ENCODE measurements at places on chromosomes 12 and 14.

DNA sequence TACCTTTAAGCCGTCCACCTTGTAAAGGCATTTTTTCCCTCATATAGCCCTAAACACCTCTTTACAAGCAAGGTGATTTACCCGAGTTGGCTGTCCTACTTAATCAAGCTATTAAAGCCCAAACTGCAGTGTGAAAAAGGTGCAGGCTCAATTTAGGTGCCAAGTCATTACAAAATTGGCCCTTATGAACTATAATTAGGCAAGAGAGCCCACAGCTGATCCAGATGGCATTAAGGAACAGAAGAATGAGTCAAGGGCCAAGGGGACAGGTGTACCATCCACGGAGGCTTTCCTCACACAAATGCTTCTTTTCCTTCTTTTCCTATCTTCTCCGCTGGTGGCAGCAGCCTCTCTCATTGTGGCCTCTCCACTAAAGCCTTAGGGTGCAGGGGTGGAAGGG lies 90.5 kb downstream of the TTC8 start:
- DNase-seq = no peak

- DNase-seq = no peak
Measured at GRCh38 chr12:112325622-112326207, 56.5 kb downstream of the HECTD4 start.

GRCh38 chr12:92142251-92142926 lies 3.3 kb downstream of the BTG1 start:
- DNase-seq = no peak

DNA sequence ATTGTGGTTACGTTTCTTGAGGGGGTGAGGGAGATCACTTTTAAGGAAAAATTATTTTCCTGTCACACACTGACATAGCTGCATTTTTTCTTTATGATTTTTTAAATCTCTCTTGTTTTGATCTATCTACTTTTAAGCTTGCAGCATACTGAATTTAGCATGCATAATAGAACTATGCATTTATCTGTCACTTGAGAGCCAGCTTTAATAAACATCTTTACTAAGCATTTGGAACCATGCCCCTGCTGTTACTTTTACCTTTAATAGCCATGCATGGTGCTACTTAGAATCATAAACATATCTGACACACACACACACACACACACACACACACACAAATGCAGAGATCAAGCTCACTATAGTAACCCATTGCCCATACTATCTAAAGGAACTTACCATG lies 486.2 kb downstream of the NELL2 start:
- no peak for DNase-seq

DNA sequence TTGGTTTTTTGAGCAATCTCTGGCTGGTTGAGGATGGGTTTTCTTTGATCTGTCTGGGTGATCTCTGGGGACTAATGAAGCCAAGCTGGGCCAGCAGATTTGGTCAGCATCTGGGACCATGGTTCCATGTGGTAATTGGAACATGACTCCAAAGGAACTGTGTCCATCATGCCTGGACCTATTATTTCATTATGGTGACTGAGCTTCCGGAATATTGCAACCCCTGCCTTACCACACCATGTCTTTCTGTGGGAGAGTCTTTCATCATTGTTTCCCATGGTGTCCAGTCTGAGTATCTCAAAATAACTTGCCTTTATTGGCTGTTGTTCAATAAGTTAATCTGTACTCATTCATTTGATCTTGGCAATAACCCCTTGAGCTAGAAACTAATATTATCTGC lies 624.9 kb upstream of the TBX3 start:
- no peak for DNase-seq

- DNase-seq = no peak
Measured at GRCh38 chr12:122847921-122848421, 12.7 kb downstream of the HIP1R start.

- no peak for DNase-seq
Measured at GRCh38 chr14:32426586-32427388, 97.7 kb downstream of the AKAP6 start.

GRCh38 chr14:28157887-28158791 lies 608.4 kb upstream of the FOXG1 start:
- DNase-seq = no peak

GRCh38 chr14:65962952-65963351 lies 523.2 kb upstream of the CCDC196 start:
- DNase-seq = no peak

- DNase-seq = no peak
Measured at GRCh38 chr12:111655356-111655755, 30.4 kb downstream of the BRAP start.

GRCh38 chr12:25852792-25853191 lies 105.7 kb upstream of the RASSF8 start:
- DNase-seq = no peak

DNA sequence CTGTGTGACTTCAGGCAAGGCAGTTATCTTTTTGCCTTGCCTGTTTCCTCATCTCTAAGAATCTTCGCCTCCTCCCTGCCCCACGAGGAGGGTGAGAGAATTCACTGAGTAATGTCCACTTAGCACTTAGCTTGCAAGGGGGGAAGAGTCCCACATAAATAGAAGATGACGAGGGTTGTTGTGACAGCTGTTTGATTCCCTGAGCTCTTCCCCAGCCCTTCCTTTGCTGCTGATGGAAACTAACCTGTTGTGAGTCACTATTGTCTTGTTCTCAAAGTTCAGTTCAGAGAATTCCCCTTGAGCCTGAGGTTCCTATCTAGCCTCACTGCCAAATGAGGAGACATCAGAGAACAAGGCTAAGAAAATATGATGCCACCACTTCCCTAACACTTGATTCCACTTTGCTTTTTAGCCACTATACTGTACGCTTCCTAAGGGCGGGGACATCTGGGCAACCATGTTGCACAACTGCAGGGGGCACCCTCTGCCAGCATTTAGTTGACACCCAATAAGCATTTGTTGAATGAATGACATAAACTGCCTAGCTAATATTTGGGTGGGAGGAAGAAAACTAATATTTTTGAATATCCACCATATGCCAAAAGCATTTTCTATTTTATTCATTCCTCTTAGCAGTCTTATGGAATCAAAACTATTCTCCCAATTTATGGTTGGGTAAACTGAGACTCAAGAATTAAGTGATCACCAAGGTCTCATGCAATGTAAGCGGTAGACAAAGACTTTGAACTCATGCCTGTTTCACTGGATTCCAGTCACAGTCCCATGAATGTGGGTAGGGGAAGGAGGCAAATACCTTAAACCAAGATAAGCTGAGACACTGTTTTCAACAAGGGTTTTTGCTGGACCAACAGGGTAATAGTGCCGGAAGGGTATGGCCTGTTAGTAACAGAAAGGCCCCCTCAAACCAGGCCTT lies 77.6 kb downstream of the ZFP36L1 start:
- no peak for DNase-seq

GRCh38 chr14:64968167-64968566 lies 4.0 kb downstream of the RAB15 start:
- DNase-seq = no peak

GRCh38 chr14:89986462-89987160 lies 30.9 kb downstream of the TDP1 start:
- DNase-seq = no peak

GRCh38 chr14:100850841-100851585 lies 25.1 kb downstream of the MEG3 start:
- no peak for DNase-seq

DNA sequence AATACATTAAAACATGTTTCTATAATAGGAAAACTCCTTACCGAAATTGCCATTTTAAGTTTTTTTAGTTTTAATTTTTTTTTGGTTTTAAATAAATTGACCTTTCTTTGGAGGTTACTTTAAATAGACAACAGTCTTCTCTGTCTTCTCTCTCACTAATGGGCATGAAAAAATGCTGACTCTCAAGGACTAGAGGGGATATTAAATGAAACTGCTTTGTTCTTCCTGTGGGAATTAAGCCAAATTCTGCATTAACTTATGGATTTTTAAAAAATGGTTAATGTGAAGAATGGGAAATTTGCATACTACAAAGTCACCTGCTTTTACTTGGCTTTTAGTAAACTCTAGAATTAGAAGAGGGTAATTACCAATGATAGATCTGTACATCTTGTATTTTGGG lies 378.9 kb downstream of the TMTC2 start:
- no peak for DNase-seq

- no peak for DNase-seq
Measured at GRCh38 chr14:23285530-23286019, 357 bp downstream of the HOMEZ start.

DNA sequence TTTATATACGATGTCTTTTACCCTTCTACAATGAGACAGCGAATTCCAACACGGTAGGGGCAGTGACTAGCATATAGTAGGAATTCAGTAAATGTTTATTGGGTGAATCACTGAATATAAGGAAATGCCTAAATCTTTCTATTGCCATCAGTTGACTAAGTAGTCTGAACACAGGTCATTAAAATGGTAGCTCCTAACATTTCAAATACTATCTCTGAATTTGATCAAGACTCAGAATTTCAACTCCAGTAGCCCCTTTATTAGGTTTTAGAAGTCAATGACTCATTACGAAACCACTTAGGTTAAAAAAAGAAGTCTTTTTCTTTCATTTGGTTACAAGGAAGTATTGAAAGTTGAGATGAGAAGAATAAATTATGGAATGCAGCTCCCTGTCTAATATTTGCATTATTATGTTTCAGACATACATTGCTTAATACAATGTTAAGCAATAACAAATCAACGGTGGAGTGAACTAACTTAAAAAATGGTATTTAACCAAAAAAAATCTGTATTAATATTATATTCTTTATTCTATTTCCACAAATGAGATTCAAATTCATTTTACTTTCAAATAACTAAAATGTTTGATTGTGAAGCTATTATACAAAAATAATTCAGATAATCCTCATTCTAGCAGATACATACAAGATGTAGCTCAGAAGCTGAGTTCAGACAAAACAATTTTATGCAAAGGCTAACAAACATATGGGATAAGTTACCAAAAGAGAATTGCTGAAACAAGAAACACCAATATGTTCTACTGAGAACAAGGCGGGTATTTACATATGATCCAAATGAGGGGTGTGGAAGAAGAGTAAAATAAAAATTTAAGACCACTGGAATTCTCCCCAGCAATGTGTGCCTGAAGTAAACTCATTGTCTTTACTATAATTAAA lies 302.7 kb downstream of the CEP128 start:
- no peak for DNase-seq

GRCh38 chr14:77306416-77306815 lies 14.3 kb downstream of the POMT2 start:
- DNase-seq = no peak

GRCh38 chr12:25583545-25583944 lies 30.5 kb upstream of the LMNTD1 start:
- no peak for DNase-seq

GRCh38 chr14:99971941-99972747 lies 93.1 kb upstream of the EVL start:
- no peak for DNase-seq

DNA sequence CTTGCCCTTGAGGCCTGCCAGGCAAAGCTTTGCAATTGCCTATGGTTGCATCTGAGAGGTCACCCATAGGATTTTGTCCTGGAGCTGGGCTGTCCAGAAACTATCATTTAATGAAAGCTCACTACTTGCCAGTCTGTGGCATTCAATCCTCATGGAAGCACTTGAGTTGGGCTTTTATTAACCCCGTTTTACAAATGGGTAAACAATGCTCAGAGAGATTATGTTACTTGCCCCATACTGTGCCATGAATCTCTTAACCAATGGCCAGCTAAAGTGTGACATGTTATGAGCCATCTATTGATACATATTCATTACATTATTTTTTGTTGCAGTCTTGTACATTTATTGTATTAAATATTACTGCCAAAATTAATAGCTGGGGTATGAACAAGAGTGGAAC lies 35.9 kb downstream of the PDZRN4 start:
- no peak for DNase-seq
